ENCODE measurements at places on chromosomes 1 and 21.

GRCh38 chr21:45592626-45593134 lies 50.4 kb upstream of the SLC19A1 start:
- DNase-seq = no peak

DNA sequence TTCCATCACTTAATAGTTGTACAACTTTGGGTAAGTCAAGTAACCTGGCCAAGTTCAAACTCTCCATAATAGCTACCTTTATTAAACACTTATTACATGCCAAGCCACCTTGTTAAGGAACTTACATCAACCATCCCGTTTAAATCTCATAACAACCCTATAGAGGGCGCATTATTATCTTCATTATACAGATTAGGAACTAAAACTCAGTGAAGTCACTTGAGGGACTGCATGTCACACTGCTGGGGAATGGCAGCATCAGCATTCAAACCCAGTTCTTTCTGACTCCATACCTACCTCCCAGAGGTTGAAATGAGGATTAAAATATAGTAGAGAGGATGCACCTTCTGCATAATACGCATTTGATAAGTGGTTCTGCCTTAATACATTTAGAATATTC lies 47.1 kb upstream of the PLA2G2C start:
- DNase-seq = no peak

GRCh38 chr1:203914292-203914691 lies 52.9 kb downstream of the SNRPE start:
- no peak for DNase-seq

GRCh38 chr1:29650476-29650875 lies 414.2 kb downstream of the PTPRU start:
- DNase-seq = no peak

DNA sequence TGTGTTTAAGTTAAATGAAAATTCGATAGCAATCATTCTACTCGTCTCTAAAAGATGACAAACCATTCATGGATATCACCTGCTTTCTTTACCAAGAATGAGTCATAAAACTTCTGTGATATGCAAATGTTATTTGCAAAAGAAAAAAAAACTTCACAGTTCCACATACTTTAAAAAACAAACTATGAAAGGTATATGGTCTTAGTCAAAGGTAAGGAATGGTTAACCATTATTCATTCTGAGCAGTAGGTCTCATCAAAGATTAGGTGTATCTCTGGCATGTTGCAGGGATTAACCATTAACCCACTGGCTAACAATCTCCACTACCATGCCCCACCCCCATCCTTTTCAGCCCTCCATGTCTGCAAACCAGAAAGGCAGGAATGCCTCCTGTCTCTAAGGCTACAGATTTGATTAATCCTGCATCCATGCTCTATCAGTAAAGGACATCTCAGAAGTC lies 44.4 kb downstream of the PTPN14 start:
- no peak for DNase-seq

GRCh38 chr1:55530749-55531478 lies 315.8 kb upstream of the USP24 start:
- no peak for DNase-seq

GRCh38 chr21:39318091-39318959 lies 4.9 kb upstream of the BRWD1 start:
- DNase-seq = no peak

DNA sequence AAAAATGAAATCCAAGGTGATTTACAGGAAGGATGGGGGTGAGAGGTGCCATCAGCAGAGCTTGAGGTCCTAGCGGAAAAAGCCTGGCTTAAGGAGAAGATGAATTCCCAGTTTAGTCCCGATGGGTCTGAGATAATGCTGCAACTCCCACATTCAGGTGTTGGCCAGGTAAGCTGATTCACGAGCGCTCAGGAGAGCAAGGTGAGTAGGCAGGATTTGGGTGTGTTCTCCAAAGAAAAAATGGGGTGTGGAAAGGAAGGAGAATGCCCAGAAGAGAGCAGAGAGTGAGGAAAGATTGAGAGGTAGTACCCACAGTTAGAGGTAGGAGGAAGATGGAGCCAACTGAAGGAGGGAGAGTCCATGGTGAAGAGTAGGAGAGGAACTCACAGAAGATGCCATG lies 12.5 kb downstream of the RIMS3 start:
- DNase-seq = no peak

DNA sequence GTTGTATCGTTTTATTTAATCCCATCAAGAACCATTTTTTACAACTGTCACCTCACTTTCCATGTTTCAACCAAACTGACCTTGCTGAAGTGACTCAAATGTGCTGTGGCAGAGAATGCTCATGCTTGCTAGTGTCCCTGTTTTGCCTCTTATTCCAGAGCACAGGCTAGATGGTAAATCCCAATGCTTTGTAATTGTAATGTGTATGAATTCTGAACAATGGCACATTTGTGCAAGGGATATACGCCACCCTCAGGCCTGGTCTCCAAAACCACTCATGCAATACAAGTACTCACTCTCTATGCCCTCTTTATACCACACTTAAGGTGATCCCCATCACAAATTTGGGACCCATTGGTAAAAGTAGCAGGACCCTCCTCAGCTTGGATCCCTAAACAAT lies 313.6 kb downstream of the HHIPL2 start:
- no peak for DNase-seq

DNA sequence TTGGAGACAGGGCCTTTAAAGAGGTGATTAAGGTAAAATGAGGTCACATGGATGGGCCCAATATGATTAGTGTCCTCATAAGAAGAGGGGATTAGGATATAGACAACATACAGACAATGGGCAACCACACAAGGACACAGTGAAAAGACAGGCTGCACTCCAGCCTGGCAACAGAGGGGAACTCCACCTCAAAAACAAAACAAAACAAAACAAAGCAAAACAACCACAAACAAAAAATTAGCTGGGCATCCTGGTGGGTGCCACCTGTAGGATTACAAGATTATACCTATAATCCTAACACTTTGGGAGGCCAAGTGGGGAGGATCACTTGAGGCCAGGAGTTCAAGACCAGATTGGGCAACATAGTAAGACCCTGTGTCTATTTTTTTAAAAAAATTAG lies 4.8 kb upstream of the MDM4 start:
- DNase-seq = no peak

GRCh38 chr1:184866991-184867788 lies 107.1 kb downstream of the NIBAN1 start:
- DNase-seq = no peak

DNA sequence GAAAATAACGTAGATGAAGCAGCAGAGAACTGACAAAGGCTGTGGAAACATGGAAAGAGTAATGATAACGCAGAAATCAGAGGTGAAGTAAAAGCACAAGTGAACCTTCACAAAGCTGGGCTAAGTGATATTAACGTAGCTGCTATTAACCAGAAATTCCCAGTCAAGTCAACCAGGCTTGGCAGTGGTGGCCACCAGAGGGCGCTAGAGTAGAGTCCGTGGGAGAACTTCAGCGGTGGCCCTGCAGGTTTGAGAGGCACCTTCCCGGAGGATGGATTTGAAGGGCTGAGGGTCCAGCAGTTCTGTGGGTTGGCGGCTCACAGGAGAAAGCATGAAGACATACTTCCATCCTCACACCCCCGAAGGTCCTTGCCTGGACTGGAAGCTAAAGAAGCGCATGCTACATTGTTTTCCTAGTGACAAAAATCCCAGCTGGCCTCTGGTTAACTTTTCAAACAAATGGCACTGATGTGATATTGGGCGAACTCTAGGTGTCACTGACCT lies 81.7 kb upstream of the ZNF648 start:
- peak; percentile 96 for DNase-seq

GRCh38 chr1:207962716-207963426 lies 51.9 kb upstream of the CD34 start:
- peak; percentile 78 for DNase-seq

GRCh38 chr1:233549917-233550316 lies 64.0 kb upstream of the KCNK1 start:
- no peak for DNase-seq

GRCh38 chr1:24263211-24263610 lies 55.9 kb upstream of the GRHL3 start:
- DNase-seq = no peak

DNA sequence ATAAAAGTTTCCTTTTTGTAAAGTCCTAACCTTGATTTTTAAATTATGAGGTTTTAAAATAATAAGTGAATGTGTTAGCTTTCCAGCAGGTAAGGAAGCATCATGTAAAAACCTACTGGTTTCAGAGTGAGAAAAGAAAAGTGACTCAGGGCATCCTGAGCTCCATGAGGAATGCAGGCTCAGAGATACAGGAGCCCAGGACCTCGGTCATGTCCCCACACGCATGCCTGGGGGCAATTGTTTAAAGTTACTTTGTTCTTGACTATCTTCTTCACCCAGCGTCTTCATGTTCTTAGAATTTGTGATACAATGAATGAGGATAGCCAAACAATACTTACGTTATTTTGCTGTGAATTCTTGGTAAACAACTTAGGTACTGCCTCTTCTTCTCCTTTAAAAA lies 117.4 kb upstream of the PLPPR5 start:
- no peak for DNase-seq

- DNase-seq = no peak
These were observed 82.0 kb downstream of the DISP1 start for GRCh38 chr1:222896630-222897526.

- no peak for DNase-seq
These were observed 4.4 kb downstream of the CYB561D1 start for GRCh38 chr1:109498161-109498801.

- no peak for DNase-seq
These were observed 97.0 kb upstream of the IFFO2 start for GRCh38 chr1:19053486-19053885.

- peak; percentile 50 for DNase-seq
These were observed 33.1 kb upstream of the DIP2A start for GRCh38 chr21:46425571-46425970.

DNA sequence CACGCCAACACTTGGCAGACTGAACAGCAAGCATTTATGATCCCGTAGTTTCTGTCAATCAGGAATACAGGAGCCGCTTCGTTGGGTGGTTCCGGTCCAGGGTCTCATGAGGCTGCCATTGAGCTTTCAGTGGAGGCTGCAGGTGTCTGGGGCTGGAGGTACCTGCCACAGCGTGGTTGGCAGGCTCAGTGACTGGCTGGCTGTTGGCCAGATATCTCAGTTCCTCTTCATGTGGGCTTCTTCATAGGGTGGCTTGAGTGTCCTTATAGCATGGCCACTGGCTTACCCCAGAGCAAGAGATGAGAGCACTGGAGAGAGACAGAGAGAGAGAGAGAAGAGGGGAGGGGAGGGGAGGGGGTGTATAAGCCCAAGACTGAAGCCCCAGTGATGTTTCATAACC lies 29.3 kb downstream of the PIK3CD start:
- DNase-seq = no peak

DNA sequence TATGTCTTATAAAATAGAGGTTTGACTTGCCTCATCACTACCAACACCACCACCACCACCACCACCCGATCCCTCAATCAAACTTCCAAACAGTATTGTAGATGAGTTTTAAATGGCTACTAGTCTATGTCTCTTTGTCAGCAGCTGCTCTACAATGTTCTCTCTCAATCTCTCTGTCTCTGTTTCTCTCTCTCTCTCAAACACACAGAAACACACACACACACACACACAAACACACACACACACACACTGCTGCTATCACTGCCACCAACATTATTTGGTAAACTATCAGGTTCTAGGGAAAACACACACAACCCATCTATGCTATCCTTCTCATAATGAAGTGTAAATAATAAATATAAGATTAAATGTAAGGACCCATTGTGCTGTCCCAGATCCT lies 2.4 kb downstream of the TNFSF4 start:
- no peak for DNase-seq

DNA sequence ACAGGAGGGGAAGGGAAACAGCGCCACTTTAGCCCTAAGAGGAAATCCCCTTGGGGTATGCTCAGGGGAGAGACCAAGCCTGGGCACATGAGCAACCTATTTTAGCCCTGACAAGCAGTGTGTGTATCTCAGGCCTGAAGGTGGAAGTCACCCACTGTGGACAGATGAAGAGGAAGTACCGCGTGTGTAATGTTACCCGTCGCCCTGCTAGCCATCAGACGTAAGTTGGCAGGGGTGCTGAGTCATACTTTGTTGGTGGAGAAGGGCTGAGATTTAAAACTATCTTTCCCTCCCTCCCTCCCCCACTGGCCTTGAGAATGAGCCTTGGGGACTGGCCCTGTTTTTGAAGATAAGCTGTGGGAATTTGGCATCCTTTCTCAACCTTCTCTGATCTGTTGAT lies 11.2 kb downstream of the AGO1 start:
- DNase-seq = peak; percentile 44

DNA sequence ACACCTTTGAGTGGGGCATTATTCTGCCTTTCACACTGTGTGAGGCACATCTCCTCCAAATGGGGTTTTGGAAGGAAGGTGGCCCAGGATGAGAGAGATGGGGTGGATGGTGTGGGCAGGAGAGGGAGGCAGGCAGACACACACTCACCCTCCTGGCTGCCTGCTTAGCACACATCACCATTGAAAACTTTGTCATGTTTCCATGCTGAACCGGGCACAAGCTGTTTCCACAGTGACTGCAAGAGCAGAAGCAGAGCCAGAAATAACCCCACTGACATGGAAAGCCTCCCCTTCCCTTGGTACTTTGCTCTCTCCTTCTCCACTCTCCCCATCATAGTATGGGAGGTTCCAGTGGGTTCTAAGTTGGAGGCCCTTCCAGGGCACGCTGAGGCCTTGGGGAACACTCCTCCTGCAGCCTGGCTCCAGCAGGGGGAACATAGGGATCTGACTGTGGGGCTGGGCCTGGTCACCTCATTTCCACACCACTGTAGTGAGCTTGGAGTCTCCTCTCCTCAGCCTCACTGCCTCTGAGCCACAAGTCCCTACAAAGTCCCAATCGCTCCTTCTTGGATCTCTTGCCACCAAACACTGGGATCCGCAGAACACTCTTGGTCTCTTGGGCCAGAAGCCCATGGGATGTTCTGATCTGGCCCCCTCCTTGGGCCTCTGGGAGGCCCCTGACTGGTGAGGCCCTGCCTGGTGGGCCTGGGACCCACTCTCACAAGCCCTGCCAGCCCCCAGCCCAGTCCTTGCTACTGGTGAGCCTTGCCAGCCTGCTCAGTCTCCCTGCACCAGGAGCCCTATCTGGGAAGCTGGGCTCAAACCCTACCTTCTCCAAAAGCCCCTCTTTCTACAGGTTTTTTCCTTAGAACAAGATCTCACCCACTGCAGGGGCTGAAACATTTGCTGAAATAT lies 163.0 kb upstream of the EDN2 start:
- DNase-seq = no peak

Data from Right ventricle myocardium superior (tissue), 1 donor.